ENCODE measurements at places on chromosomes 12 and 14.

- no peak for DNase-seq
Measured at GRCh38 chr14:33561488-33562175, 389.2 kb downstream of the EGLN3 start.

DNA sequence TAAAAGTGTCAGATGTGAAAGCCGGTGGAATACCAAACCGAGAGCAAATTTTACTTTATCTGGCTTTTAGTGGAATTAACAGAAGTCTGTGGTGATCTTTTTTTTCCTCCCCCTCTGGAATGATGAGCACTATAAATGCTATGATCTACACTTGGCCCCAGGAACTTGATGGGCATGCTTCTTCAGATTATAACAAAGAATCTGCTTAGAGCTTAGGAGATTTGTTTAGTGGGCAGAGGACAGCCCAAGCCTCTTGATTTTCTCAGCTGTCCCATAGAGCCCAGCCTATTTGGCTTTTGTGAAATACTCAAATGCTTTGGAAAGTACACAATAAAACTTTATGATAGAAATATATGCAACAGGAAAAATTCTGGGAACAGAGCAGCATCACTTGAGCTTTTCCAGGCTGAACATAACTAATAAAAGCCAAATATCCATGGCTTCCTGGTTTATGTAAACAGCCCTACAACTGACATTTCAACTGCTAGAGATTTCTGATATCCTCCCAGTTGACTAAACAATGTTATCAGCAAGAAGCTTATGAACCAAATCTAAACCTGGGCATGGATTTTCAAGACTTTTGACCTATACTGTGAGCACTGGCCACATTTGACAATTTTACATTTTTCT, 149.6 kb downstream of the PLXNC1 start:
- DNase-seq: no peak

DNA sequence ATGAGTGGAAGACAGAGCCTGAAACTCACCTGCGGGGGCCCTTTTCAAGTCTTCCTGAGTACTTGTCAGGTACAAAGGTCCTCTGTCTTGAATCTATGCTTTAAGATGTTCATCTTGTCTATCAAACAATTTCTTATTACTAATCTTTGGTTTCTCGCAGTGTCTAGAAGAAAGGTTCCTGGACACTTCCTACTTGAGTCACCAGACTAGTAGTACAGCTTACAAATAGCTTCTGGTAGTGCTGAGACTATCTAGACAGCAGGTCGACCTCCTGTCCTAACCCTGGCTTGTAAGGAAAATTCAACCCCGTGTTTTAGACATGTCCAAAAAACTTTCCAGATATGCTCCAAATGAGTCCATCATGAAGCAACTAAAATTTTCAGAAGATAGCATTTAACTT, 11.2 kb upstream of the ARID2 start:
- DNase-seq: no peak

DNA sequence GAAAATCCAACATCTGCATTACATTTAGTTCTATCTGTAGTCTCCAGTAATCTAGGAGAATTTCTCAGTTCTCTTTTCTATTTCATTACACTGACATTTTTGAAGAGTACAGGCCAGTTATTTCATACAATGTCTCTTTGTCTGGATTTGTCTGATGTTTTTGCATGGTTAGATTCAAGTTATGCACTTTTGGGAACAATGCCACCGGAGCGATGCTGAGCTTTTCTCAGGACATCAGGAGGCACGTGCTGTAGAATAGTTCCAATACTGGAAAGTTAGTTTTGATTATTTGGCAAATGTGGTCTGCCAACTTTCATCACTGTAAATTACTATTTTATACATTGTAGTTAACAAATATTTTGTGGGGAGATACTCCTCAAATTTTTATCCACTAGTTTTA, 43.1 kb downstream of the ALDH1L2 start:
- no peak for DNase-seq

DNA sequence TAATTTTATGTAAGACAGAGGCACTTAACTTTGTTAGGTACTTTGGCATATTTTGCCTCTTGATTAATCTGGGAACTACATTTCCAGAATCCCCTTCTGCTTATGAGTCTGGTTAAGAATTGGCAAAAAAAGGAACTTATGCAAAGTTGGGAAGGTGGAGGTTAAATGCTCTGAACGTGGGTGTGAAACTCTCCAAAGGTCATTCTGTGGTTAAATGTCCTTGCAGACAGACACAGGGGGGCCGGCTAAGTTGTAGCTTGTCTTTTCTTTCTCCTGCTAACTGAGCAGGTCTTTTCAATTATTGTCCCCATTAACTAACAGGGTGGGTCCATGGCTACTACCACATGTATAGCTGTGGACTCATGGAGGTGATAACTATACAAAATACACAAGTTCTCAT, 248.6 kb upstream of the NOVA1 start:
- DNase-seq: no peak

GRCh38 chr12:69405566-69405865, 46.0 kb downstream of the YEATS4 start:
- peak; percentile 88 for DNase-seq

DNA sequence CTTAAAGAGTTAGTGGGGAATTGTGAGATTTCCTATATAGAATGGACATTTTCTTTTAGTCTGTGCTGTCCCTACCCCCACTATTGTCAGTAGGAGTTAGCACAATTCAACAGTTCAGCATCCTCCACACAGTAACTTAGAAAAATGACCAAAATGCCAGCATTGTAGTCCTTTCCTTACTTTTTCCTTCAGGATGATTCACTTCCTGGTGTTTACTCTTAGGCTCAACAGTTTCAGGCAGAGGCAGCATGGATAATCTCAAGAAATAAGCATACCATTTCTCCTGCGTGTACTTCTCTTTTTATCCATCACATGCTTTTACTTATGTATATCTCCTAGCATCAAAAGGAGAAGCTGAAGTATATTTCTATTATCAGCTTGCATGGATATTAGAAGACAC, 683.4 kb downstream of the SLC16A7 start:
- no peak for DNase-seq

DNA sequence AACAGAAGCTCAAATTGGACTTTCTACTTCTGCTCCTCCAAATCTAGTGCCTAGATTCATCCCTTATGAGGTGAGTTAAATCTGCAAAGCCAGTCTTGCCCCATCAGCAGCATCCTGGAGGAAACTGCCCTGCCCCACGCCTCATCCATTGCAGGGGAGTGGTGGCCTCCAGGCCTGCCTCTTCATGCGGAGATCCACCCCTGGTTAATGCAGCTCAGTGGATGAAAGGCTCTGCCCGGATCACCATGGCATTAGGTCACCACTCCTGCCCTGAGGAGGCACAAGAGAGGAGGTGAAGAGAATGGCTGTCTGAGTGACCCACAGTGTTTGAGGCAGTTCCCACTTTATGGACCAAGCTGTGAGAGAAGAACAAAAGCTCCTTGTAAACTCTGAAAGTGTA, 218.1 kb downstream of the C12orf75 start:
- DNase-seq: no peak

DNA sequence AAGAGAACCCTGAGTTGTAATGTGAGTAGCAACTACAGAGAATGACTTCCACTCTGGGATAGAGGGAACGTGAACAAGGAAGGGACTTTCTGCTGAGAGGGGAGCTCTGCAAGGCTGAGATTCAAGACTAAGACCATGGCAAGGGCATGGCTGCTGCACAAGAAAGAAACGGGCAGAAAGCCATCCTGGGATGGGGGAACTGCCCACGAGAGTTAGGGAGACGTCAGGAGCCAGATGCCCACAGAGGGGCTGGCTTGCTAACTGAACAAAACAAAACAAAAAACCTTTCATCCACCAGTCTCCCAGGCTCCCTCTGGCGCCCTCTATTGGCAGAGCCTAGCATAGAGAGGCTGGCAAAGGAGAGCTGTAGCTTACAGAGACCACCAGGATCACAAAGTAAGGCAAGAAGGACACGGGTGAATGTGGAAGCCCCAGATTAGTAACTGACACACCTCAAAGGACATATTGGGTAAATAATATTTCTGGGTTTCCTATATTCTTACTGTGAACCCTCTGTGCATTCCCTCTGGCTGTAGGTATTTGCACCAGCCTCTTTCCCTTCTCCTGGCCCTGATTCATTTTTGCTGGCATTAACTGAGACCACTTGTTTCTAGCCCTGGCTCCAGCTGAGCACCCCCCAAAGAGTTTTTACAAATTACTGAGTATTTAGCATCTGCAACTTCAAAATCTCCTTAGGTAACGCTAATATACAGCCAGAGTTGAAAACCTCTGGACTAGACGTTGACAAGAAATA, 338.3 kb downstream of the EMP1 start:
- no peak for DNase-seq

DNA sequence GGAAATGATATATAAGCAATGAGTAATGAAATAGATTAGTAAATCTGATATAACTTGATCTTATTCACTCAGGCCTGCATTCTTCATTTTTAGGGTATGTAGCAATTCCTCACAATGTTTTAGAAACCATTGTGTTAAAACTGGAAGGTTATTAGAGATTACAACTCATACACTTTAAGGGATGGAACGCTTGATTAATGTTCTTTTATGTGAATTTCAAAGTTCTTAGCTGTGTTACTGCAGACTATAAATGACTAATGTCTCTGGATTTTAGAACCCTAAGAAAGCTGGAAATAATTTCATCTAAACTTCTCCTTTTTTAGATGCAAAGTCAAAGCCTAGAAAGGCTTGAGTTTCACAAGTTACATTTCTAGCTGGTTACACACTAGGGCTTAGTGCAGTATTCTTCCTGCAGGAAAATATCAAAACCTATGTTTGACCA, 148.2 kb upstream of the CLEC14A start:
- DNase-seq: peak; percentile 92

- DNase-seq: no peak
Measured at GRCh38 chr14:81122326-81122725, 98.4 kb downstream of the GTF2A1 start.

GRCh38 chr12:81150382-81150781, 72.5 kb downstream of the ACSS3 start:
- no peak for DNase-seq

- no peak for DNase-seq
Measured at GRCh38 chr12:73612551-73612950, 925.1 kb upstream of the ATXN7L3B start.

GRCh38 chr12:59597385-59597781, 1.6 kb downstream of the SLC16A7 start:
- peak; percentile 99 for DNase-seq

DNA sequence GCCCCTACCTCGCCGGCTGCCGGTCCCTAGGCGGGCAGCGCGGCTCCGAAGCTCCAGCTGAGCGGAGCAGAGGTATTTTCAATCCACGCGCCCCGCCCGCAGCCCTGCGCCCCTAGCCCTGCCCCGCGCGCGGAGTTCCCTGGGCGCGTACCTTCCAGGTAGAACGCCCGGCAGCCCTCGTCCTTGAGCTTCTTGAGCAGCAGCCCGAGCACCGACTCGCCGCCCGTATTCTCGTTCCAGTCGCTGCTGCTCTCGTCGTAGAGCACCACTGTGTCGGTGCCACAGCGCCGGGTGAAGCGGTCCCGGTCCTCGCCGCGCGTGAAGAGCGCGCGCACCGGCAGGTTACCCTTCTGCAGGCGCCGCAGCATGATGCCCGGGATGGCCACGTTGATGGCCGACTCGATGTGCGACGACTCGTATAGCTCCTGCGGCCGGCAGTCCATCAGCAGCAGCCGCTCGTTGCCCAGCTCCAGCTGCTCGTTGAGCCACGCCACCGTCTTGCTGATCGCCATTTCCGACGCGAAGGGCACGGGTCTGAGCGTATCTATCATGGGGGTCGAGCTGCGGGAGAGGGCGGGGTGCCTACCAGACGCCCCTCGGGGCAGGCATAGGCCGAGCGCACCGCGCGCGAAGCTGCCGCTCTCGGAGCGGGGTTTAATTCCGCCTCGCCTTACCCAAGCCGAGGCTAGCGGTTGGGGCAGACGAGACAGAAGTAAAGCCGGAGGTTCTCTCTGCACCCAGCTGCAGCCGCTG, 636 bp downstream of the DUSP6 start:
- no peak for DNase-seq

DNA sequence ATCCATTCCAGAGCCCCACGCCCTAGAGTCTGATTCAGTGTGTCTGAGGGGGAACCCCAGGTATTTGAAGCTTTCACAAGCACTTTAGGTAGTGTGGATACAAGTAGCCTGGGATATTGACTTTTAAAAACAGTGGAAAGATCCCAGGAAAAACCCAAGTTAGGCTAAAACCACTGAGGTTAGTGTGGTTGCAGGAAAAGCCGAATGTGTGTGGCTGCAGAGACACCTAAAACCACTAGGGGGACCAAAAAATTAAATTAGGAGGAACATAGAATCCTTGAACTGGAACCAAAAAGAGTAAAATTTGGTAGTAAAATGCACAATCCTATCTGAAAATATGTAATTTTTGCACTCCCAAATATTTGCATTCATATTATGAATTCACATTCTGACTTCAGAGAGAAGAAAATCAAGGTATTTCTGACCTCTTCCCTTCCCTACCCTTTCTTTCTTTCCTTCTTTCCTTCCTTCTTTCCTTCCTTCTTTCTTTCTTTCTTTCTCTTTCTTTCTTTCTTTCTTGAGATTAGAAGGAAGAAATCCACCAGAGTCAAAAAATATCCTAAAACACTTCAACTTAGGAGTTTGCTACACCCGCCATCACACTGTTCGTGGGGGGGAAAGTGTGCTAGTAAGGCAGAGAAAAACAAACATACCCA, 37.8 kb downstream of the SLCO1A2 start:
- DNase-seq: no peak

- peak; percentile 78 for DNase-seq
Measured at GRCh38 chr12:46664761-46665287, 161.0 kb downstream of the SLC38A4 start.

DNA sequence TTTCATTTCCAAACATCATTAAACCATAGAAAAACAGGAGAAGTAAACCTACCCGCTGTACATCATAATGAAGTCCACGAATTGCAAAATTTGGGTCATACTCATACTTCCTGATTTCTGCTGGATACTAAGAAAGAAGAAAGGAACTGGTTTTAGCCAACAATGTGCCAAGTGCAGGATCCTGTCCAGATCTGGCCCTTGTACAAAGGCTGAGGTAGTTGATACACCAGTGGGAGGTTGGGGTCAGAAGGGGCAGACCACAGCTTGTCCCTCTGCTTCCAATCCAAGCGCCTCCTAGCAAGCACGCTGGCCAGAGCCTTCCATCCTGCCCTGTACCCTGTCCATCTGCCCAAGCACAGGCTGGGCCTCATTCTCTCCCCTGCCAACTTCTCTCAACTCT, 34.2 kb downstream of the NT5DC3 start:
- no peak for DNase-seq

DNA sequence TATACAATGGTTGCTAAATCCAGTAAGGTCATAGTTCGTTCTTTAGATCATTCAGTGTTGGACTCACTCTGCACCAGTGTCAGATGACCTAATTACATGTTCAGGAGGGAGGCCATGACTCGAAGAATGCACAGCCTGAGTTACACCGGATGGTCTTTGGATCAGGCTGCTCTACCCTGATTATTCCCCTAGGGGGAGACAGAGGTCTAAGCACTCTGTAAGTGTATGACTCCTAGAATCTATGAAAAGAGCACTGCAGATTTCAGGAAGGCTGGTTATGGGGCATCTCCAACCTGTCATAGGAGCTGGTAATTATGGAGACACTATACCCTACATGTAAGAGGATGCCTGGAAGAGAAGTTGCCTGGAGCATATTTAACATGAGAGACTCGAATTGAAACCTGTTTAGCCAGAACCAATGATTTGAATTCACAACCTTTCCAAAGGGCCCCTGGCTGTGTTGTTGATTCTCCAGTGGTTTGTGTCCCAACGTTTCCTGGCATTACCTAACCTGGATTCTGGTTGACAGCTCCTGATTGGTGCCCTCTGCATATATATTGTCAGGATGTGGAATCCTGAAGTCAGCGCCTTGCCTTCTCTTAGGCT, at the start of gene MUCL1:
TSS of gene MUCL1 (plus strand) at position 584 of the 606 bp plus-strand sequence. CDS start 67 bp downstream, outside the sequence.
- peak; percentile 18 for DNase-seq

Measured in AG09309 (cell line).